ENCODE measurements at places on chromosomes 11 and 22.
A peak's percentile ranks its signal among the peaks of the same experiment; 100 is the strongest.

DNA sequence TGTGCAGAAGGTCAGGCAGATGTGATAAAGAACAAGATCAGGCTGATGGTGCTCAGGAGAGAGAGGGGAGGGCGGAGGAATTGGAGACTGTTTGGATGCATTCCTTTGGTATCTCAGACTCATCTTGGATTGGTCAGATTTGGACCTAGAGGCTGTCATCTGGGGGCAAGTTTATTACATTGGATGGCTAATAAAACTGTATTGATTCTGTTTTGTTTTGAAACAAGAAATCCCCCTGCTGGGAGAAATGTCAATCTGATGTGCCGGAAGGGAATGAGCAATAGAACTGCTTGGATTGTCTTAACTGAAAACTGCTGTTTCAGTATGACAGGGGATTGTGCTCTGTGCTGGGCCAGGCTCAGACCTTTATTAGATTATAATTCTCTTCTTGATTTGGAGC lies 25.5 kb upstream of the CCDC90B start:
- DNase-seq = no peak

DNA sequence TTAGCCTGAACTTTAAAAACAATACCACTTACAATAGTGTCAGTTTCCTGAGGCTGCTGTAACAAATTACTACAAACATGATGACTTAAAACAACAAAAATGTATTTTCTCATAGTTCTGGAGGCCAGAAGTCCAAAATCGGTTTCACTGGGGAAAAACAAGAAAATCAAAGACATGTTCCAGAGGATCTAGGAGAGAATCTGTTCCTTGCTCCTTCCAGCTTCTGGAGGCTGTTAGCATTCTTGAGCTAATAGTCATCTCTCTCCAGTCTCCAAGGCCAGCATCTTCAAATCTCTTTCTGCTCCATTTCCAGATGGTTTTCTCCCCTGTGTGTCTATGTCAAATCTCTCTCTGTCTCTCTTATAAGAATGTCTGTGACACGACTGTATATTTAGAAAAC lies 67.6 kb upstream of the TEAD1 start:
- no peak for DNase-seq

- DNase-seq = no peak
These were observed 9.9 kb downstream of the NARS2 start for GRCh38 chr11:78564490-78565467.

- no peak for DNase-seq
These were observed 199.7 kb upstream of the POU2AF2 start for GRCh38 chr11:111045874-111046273.

DNA sequence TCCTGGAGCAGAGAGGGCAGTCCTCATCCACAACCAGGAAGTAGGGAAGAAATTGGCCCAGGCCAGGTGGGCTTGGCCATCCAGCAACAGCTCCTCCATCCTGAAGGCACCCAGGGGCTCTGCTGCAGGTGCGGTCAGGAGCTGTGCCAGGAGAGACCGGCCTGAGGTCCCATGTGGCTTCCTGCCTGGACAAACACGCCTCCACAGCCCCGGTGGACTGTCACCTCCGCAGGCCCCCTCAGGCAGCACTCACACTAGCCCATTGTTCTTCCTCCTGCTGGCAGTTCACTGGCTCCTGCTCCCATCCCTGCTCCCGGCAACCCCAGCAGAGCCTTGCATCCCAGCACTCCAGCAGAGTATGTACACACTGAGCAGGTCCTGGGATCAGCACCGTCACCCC lies 16.0 kb upstream of the POU2AF1 start:
- no peak for DNase-seq

DNA sequence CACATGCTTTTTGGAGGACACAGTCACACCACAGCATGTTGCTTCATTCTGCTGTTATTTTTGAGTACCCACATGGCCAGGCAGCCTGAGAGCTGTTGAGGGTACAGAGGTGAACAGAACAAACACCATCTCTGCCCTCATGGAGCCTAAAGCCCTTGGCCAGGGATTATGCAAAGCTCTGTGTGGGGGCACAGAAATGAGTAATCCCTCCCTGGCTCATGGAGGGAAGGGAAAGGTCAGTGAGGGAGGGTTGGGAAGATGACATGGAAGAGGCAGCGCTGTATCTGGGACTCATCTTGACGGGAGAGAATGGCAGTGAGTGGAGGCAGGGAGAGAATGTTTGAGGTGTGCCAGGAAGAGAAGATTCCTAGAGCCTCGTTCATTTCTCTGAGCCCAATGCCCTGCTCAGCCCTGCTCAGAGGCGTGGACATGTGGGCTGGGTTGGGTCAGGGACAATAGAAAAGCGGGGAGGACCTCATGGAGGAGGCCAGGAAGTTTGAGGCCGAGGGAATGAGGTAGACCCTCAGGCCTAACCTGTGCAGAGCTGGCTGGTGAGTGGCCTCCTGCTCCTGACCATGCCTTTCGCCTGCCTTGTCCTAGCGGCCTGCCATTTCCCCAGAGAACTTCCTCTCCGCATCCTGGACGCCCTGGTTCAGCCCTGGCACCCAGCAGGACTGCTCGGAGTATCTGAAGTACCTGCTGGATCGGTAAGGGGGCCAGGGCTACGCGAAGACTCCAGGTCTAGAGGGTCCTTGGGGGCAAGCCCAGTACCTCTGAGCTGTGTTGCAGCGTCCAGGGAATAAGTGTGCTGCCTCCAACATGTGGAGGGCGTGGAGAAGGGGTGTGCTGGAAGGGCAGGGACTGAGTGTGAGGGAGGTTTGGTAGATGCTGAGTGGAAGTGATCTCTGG lies 19.8 kb downstream of the USP35 start:
- DNase-seq = no peak

DNA sequence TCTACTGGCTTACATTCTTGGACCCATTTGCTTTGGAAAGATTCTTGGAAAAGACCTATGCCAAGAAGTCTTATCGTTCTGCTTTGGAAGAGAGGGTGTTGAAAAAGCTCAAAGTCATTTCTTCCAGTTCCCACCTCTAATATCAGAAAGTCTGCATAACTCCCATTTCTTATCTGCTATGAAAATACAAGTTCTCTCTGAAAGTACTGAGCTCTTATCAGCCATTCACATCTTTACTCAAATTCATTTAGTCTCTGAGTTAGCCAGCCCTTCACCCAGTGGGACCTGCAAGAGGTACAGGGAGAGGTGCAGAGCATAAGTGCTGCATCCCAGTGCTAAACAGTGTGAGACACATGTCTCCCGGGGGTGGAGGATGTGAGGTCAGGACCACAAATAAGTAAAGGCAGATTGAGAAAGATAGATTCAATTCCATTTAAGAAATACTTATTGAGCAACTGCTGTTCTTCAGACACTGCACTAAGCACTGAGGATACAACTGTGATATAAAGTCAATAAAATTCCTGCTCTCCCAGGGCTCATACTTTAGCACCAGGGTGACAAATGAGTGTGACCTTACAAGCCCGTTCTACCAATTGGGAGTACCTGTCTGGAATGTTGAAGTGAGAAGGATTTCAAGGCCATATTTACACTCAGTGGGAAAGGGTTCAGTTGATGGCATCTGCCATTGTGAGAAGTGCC lies 76.7 kb downstream of the PISD start:
- no peak for DNase-seq

DNA sequence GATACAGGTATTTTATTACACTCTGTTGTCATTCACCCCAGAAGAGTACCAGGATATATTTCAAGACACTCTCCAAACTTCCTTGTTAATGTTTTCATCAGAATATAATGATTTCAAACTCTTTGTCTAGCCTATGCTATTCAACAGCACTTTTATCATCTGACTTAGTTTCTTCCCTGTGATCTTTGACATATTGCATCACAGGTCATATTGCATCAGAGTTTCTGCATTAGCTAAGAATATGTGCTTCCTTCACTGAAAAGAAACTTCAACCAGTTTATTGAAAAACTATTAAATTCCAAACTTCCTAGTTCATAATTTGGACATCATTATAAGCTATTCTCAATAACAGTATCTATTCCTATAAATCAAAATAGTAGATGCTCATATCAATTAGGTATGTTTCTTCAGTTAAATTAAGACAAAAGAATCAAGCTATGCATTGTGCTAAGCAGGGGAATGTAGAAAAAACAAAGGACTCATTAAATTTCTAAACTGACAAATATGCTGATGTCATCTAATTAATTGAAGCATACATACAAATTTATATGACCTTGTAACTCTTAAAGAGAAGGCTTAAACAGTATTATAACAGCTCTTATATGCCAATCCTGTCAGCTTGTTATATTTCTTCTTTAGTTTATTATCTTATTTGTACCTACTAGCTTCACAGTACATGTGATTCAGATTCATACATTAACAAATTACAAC lies 361.8 kb upstream of the LUZP2 start:
- DNase-seq = no peak

- peak; percentile 34 for DNase-seq
These were observed 43.6 kb upstream of the POU2AF1 start for GRCh38 chr11:111422494-111423249.

- no peak for DNase-seq
These were observed at the start of gene PLAAT4 for GRCh38 chr11:63536669-63537292. TSS of gene PLAAT4 (plus strand) at chr11:63536808. CDS start at chr11:63536869, 61 bp downstream.

DNA sequence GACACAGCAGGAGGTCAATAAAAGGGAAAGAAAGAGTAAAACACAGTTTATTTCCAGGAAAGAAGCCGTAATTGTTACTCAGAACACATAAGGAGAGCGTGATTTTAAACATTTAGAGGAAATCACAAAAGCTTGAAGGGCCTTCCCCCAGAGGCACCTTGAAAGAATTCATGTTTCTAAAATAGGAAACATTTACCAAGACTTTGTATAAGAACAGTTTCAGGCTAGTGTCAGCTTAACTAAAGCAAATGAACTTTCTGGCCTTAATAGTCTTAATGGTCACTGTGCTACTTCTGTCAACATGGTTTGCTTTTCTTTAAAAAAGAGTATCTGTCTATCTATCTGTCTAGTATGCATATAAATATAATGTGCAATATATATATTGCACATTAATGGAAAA lies 208.8 kb downstream of the CNTN5 start:
- no peak for DNase-seq

DNA sequence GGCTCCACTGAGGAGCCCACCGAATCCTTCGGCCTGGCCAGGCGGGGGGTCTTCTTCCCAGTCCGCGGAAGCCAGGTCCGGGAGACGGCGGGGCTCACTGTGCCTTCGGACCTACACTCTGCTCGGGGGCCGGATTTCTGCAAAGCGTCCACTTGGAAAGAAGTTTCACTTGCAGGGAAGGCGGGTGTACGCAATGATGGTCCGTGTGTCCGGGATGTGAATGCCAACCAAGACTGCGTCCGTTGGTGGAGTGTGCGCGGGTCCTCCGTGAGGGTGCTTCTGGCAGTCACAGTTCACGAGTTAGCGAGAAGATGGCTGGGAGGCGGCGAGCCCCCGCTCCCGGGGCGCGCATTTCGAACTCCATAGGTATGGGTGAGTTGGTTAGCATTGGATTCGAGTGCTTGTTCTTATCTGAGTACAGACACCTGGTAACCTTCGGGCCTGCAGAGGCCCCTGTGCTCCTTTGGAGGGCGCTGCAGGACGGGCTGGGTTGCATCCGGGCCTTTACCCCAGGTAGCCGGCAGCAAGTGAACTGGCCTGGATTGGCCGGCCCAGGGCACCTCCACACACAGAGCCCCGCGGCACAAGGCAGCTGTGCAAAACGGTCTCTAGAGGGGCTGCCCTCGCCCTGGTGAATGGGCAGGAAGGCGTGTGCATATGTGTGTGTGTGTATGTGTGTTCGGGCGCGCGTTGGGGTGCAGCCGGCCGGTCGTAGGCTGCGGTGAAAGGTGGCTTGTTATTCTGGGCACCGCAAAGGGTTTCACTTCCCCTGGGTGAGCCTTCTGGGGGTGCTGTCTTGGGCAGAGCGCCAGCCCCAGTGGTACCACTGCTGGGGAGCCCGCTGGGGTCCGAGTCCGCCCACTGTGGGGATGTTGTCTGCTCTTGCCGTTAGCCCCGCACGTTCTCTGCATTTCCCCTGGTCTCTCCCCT lies 13.3 kb upstream of the CYP2R1 start:
- DNase-seq = peak; percentile 50

GRCh38 chr11:94884376-94884775 lies 89.0 kb downstream of the CWC15 start:
- no peak for DNase-seq

DNA sequence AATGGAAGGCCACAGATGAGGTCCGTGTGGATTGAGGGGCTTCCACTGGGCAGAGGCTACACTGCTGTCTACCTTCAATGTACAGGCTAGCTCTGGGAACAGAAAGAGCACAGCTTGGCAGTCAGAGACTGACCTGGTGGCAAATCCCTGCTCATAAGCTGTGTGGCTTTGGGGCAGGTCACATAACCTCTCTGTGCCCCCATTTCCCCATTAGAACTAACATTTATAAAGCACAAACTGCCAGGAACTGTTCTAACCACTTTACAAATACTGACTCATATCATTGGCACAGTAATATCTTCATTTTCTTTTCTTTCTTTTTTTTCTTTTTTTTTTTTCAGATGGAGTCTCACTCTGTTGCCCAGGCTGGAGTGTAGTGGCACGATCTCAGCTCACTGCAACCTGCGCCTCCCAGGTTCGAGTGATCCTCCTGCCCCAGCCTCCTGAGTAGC lies 3.1 kb downstream of the FOSL1 start:
- DNase-seq = no peak

GRCh38 chr11:63870351-63871140 lies 31.6 kb downstream of the MARK2 start:
- no peak for DNase-seq

- DNase-seq = no peak
These were observed 64.6 kb downstream of the SOX6 start for GRCh38 chr11:16291729-16292128.

DNA sequence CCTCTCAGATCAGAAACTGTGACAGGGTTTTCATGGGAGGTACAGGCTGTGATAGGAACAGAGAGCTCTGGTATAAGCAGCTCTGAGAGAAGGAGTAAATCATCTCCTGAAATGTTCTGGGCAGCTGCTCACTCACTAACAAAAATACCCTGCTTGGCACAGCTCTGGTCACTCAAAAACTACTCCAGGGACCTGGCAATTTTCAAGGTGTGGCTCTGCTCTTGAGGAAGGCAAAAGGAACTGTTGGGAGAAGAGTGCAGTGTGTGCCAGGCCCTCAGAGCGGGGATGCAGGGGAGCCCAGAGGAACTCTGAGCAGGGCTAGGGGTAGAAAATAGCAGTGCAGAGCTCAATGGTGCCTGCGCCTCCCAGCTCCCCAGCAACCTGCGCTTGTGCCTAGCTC lies 180.5 kb upstream of the ZBED5 start:
- no peak for DNase-seq

GRCh38 chr11:116563712-116564047 lies 209.1 kb downstream of the BUD13 start:
- DNase-seq = no peak

GRCh38 chr11:16941935-16942334 lies 72.3 kb downstream of the PLEKHA7 start:
- no peak for DNase-seq

DNA sequence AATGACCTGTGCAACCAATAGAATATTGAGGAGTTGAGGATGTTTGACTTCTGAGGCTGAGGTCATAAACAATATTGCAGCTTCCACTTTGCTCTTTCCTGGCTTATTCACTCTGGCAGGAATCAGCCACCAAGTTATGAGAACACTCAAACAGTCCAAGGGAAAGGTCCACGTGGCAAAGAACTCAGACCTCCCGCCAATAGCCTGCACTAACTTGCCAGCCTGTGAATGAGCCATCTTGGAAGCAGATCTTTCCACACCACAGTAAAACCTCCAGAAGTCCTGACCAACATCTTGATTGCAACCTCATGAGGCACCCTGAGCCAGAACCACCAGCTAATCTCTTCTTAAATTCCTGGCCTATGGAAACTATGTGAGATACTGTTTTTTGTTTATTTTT lies 22.7 kb upstream of the PICALM start:
- DNase-seq = no peak
